ENCODE measurements at places on chromosomes 16 and 17.

GRCh38 chr17:13462146-13462545 is 139.6 kb downstream of the HS3ST3A1 start:
- DNase-seq = peak; percentile 46

DNA sequence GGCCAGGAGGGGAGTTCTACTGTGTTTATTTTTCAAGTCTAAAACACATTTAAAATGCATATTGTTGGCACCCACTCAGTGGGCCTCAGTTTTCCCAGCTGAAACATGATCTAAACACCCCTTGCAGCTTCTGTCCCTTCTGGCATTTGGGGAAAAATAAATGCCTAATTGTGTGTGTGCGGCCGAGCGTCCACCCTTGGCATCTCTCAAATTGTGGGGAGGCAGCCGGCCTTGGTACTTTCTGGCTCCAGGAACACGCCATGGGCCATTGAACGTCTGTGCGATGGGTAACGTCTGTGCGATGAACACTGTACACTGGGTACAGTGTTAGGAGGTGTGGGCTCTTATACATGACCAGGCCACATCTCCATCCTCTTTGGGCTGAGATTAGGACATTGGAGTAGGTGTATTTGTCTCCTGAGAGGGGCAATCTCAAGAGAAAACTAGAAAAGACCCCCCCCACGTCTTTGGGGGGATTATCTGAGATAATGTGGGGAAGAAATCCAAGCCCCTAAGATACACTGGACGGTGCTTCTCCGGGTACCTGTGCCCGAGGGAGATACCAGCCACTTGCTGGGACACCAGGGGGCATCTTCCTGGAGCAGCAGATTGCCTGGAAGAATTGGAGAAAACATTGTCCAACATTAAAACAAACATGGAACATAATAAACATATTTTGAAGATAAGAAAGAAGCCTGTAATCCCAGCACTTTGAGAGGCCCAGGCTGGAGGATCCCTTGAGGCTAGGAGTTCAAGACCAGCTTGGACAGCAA is 54.9 kb downstream of the RAB11FIP4 start:
- no peak for DNase-seq

GRCh38 chr16:56600398-56600999 is 7.9 kb upstream of the MT2A start:
- DNase-seq = no peak

DNA sequence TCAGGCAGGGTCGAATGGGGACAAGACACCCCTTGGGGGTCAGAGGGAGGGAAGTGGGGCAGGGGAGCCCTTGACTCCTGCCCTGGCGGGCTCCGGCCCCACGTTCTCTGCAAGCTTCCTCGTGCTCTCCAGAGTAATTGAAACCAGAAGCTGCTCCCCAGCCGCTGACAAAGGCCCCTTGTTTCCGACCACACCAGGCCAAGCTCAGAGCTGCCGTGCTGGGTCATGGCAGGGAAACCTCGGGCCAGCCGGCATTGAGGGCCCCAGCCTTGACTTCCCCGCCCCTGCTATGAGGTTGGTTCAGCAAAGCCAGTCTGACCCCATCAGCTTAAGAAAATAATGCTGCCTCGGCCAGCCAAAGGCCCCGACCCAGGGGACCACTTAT is 43.3 kb downstream of the TIMM22 start:
- DNase-seq = no peak

DNA sequence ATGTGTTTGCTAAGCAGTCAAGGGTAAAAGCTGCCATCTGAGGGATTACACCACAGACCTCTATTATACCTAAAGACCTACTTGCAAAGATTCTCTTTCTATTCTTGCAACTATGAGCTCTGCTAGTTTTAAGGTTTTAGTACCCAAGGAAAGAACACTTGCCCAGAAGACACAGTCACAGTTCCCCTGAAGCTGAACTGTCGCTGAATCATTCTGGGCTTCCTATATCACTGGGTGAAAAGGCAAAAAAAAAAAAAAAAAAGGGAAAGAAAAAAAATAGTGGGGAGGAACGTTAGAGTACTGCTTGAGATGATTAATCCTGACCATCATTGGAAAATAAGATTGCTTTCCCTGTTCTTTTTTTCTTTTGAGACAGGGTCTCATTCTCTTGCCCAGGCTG is 37.9 kb downstream of the LYRM1 start:
- no peak for DNase-seq

GRCh38 chr17:78174346-78174869 is 6.0 kb downstream of the SYNGR2 start:
- no peak for DNase-seq

GRCh38 chr16:79001156-79001967 is 599.2 kb downstream of the MAF start:
- DNase-seq = no peak

- no peak for DNase-seq
Measured at GRCh38 chr17:31008374-31009041, 37.7 kb downstream of the RNF135 start.

DNA sequence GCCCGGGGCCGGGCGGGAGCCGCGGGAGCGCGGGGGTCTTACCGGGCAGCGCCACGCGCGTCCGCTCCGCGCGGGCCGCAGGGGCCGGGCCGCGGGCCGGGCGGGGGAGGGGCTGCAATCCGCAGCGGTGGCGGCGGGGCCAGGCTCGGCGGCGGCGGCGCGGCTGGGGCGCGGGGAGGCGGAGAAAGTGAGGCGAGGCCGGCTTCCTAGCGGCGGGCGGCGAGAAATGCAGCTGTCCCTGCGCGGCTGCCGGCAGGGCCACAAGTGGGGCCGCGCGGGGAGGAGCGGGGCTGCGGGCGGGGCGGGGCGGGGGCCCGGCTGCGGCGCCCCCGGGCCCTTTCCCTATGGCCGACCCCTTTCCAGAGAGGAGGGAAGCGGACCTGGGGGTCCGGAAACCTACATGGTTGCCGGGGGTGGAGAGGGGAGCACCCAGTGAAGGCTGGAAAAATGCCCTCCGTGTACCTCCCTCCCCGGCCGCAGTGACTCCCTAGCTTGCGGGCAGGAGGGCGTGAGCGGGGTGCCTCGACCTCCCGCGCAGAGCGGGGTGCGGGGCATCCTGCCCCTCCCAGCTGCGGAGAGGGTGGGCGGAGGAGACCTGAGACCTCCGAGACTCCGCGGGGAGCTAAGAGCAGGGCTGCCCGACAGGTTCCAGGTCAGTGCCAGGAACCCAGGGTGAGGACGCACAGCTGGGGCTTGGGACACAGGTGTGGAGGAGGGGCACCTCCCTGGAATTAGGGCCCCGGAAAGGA is at the start of gene CUEDC1:
Gene CUEDC1, minus strand, starts transcription at position 230 of the 749 bp plus-strand sequence. CDS start 69,848 bp downstream, outside the sequence.
- no peak for DNase-seq

- no peak for DNase-seq
Measured at GRCh38 chr16:84988328-84989080, 22.8 kb downstream of the ZDHHC7 start.

- no peak for DNase-seq
Measured at GRCh38 chr17:79126139-79126538, 51.5 kb downstream of the ENGASE start.

DNA sequence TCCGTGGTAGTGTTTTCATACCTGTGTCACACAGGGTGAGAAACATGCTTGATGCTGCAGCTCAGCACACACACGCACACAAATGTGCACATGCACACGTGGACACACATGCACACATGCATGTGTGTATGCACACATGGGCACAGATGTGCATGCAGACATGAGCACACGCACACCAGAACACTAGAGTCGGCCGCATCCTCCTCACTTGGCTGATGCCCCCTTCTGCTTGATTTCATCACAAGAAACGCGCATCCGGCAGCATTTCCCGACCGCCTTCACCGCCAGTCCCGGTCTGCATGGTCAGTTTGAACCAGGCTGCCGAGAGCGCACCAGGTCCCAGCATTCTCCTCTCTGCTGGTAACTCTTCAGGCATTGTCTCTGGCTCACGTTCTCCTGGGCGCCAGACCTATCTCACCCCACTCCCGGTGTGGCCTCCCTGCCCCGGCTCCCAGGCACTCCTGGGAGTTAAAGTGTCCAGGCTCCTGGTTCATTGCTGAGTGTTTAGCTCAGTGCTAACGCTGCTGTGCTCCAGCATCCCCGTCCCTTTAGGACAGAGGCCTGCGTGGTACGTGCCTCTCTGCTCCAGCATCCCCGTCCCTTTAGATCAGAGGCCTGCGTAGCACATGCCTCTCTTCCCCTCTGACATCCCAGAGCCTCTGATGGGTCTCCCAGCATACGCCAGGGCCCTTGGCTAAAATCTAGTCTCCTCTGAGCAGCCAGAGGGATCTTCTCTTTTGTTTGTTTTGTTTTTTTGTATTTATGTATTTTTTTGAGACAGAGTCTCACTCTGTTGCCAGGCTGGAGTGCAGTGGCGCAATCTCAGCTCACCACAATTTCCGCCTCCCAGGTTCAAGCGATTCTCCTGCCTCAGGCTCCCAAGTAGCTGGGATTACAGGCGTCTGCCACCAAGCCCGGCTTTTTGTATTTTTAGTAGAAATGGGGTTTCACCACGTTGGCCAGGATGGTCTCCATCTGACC is 16.0 kb downstream of the BAIAP2 start:
- DNase-seq = no peak

GRCh38 chr17:75325827-75326225 is 36.6 kb upstream of the SLC25A19 start:
- DNase-seq = peak; percentile 78

DNA sequence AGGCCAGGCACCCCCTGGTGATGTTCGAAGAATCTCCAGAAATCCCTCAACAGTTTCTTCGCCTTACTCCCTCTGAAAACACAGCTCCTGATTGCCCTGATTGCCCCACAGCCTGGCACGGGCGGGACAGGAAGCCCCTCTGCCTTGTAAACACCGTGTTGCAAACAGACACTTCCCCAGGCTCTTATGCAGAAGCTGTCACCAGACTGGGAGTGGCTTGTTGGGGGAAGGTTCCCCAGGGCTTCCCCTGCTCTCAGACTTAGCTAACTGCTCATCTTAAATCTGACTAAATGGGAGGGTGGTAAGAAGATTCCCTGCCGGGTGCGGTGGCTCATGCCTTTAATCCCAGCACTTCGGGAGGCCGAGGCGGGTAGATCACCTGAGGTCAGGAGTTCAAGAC is 11.2 kb downstream of the PIK3R5 start:
- DNase-seq = no peak

- no peak for DNase-seq
Measured at GRCh38 chr16:901715-902601, 68.8 kb downstream of the LMF1 start.

GRCh38 chr17:80596760-80597608 is 52.3 kb downstream of the RPTOR start:
- DNase-seq = no peak

DNA sequence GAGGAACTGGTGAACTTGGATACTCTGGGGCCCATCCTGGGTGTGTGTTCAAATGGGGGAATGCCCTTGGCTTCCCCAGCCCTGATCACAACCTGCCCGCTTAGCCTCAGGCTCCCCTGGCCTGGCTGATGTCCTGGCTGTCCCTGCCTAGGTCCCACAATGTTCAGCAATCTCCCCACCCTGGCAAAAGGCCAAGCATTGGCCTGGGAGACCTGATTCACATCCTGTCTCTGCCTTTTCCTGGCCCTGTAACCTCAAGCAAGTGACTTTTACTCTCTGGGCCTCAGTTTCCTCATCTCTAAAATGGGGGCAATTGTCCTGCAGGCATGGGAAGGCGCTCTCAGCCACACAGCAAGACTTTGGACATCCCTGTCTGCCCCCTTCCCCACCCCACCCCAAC is 14.4 kb downstream of the CPNE2 start:
- DNase-seq = no peak

DNA sequence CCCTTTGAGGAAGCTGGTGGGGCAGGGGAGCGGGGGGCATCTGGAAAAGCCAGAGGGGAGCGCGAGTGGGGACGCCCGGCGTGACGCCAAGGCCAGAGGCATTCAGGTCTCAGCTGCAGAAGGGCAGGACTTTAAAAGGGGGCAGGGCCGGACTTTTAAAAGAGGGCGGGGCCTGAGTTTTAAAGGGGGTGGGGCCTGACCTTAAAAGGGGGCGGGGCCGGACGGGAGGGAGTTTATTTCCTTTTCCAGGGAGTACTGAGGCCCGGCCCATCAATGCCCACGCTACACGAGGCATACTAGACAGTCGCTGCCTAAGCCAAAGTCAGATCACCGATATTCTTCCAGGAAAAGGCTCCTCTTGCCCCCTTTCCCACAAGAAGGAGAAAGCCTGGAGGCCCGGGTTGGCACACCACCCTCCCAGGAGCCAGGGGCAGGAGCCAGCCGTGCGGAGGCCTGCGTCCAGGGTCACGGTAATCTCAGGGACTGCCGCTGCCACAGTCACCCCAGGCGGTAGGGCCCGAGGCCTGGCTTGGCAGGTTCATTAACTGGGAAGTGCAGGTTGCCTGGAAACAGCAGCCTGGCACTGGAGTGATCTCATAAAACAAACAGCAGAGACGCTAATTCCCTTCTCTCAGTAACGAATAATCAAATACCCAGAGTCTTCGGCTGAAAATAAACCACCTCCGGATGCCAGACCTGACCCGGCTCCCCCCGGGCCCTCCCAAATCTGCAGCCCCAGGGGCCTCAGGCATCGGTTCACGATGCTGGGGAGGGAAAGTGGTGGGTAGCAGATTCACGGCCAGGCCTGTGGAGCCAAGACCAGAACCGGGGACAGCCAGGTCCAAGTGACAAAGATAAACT is 90.7 kb downstream of the TIMM22 start:
- no peak for DNase-seq

DNA sequence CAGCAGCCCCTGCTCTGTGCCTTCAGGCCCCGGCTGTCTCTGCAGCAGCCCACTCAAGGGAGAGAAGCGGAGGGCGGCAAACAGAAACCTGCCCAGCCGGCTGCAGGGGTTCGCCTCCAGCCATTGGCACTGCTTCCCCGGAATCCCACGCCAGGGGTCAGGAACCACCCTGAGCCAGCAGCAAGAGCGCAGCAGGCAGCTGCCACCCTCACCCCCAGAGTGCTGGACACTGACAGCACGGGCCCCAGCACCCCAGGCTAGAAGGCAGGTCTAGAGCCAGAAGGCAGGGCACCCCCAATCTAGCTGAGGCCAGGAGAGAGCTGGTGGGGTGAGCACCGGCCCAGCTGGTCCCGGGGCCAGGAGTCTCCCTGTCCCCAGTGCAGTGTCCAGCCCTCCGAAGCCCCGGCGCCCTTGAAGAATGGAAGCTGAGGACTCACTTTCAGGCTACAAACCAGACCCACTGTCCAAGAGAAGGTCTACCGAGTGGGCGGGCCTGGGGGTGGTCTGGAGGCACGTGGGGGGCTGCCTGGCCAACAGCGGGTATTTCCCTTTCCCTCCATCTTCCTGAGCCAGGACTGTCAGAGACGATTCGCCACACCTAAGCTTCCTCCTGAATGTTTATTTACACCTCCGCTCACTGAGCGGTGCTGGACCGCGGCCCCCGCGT is 8.4 kb downstream of the UBALD2 start:
- no peak for DNase-seq

GRCh38 chr17:9922012-9922848 is 17.2 kb upstream of the RCVRN start:
- no peak for DNase-seq

Data from HFF-Myc (cell line).